Stimulated activated naive CD4-positive, alpha-beta T cell treated with Interleukin-2 at 50 U/mL for 16 hours (primary cell): ENCODE measurements at places on chromosomes 16 and 17.

DNA sequence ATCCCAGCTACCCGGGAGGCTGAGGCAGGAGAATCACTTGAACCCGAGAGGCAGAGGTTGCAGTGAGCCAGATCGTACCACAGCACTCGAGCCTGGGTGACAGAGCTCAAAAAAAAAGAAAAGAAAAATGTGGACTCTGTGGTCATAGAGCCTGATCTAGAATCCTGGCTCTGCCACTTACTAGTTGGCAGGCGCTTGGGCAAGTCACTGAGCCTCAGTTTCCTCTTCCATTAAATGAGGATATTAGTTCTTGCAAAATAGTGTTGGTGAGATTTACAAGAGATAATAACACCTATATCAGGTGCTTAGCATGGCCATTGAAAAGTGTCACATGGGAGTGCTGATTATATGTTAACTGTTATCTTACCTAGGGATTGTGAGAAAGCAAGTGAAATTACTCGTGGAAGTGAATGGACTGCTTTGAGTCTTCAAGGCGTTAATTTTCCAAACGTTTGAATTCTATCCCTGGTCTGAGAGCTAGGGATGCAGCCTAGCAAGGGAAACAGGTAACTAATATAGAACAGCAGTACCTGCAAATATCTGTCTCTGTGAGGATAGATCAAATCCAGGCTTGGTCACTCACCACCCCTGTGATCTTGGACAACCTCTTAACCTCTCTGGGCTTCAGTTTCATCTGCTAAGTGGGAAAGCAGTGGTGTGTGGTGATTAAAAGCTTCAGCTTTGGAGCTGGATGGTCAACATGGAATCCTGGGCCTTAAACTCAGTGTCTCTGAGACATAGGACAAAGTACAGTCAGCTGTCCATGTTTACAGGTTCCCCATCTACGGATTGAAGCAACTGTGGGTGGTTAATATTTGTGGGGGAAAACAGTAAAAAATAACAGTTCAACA is 953 bp upstream of the NSMCE1 start:
- DNase-seq, result no peak

GRCh38 chr17:33519692-33520091 is 226.6 kb upstream of the ASIC2 start:
- no peak for DNase-seq

GRCh38 chr17:34637041-34637547 is 57.7 kb downstream of the TMEM132E start:
- no peak for DNase-seq

GRCh38 chr17:7211491-7212273 is 8.0 kb downstream of the DLG4 start:
- DNase-seq, result no peak
